Pons (tissue), 1 donor: ENCODE measurements at places on chromosomes 4 and X.

DNA sequence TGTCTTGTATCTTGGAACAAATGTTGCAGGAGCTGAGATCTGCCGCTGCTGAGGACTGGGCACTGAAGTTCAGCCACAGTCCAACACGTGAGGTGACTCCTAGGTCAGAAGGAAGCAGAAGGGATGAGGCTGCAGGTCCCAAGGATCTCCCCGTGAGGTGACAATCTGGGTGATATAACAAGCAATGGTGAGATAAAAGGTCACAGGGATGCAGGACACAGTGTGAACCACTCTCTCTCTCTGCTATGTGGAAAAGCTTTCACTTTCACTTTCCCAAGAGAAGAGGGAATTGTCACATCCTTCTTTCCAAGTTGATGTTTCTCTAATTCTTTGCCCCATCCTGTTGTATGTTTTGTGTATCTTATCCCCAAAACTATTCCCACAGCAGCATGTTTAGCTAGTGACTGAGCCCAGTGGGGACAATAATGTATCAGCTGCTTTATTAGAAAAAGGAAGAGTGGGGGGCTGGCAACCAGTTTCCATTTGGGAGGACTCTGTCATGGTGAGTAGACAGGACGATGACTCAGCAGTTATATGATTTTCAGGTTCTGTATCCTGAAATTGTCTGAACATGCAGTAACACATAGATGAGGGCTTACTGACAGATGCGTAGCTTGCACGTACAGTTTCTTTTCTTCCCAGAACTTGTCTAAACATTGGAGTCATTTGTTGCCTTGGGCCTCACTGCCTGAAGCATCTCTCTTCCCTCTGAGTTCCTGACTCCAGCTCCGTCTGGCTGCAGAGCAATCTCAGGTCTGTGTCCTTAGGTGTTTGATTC lies 1415.8 kb upstream of the TENM3 start:
- DNase-seq: peak; percentile 45

- DNase-seq: no peak
Measured at GRCh38 chrX:129769467-129770154, 10.1 kb upstream of the SASH3 start.

- peak; percentile 86 for DNase-seq
Measured at GRCh38 chr4:143336781-143337599, at the start of gene GAB1. TSS of gene GAB1 (plus strand) at chr4:143336876. CDS start at chr4:143337189, 313 bp downstream.

DNA sequence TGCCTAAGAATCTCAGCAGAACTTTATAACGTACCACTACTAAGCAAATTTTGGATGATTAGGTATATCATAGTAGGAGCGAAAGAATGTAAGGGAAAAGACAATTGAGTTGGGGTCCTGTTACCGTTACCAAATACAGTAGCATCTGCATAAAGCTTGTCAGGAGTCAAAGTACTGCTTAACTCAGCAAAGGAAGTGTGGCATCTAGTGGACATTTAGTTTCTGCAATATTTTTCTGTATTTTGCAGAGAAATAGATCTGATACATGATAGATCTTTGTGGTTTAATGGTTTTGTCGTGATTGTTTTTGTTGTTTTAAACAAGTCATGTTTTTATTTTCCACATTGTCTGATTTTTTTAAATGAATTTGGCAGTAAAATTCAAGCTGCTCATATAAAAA lies 81.0 kb upstream of the SMARCAD1 start:
- no peak for DNase-seq

DNA sequence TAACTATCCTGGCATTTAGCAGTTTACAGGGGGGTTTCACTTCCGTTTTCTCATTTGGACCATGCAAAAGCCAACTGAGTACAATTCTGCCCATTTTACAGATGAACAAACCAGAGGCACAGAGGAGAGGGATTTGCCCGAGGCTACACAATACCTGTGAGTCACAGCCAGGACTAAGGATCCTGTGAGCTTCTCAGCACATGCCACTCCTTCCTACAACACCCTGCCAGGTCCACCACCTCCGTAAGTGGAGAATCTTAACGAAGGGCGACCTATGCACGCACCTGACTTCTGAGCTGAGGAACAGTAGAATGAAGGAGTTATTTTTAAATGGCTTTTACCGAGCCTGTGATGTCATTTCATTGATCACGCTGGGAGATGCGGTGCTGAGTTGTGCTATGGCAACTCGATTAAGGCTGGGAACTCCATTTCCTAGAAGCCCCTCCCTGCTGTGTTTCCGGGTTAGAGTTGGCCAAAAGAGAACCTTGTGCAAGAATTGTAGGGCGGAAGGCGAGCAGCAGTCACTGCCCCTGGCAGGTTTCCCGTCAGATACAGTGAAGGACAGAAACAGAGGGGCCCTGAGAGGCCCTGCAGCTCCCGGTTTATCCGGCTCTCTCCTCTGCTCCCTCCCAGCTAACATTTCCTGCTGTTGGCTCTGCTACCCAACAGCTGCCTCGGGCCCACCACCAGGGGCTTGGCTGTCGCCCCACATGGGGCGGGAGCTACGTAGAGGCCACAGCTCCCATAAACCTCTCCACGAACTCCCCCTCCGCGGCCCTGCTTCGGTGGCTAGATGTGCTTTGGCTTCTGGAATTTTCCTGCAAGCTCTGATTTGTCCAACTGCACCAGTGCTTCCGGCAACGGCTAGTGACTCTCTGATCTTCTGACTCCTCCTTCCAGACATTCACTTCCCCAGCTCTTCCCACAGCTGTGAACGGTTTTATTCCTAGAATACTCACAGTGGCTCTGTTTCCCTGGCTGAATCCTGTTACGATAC lies 75.1 kb upstream of the USP9X start:
- peak; percentile 76 for DNase-seq

- DNase-seq: no peak
Measured at GRCh38 chr4:1376391-1376840, 29.4 kb downstream of the UVSSA start.

DNA sequence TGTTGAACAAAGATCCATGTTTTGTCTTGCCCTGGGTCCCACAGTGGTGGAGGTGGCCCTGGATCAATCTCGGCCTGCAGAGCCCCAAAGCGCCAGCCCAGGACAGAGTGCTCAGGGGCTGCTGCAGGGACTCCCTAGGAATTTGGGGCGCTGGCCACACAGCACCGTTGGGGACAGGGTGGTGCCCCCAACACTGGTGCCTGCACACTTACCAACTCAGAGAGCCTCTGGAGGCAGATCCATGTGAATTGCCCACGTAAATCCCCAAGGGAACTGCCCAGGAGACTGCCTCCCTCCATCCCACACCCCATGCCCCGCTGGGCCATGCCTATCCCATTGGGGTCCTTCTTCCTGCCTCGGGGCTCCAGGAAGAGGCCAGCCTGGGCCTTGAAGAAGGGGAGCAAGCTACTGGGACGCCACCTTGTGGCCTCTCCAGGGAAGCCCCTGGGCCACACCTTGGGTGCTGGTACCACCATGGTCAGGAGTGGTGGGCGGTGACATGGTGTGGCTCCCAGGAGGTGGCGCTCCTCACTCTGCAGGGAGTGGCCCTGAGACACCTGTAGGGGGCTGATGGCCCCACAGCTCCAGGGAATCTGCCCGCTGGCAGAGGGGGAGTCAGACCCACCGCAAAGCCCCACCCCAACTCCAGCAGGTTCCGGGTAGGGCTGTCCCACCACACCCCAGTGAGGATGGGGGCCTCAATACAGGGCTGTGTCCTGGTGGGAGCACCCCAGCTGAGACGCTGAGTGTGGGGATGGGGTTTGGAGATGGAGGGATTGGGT lies 22.8 kb downstream of the CFAP99 start:
- DNase-seq: no peak

GRCh38 chrX:356385-357034 lies 30.2 kb downstream of the PPP2R3B start:
- no peak for DNase-seq

DNA sequence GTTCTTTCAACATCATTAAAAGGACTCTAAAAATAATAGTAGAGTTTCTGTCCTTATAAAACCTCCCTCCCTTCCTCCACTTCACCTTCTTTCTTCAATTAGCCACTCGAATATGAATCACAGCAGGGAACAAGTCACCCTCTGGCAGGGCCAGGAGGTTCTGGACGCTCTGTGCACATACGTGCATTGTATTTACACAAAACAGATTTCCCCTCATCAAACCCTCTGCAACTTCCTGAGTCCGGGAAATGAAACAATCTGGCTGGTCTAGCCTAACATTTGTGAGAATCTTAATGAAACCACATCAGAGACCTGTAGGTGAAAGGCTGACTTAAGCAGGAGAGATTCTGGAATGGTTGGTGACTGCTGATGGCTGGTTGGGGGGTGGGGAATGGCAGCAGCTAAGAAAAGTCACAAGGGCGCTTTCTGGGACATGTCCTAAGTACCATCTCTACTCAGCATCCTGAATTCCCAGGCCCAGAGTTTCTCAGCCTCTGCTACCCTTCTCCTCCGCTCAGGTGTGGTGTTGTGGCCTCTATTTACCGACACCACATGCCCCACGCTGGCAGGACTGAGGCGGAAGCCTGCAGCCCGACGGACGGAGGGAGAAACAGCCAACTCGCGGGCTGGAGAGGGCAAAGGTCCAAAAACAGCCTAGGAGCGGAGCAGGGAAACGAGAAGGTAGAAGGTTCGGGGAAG lies 1.0 kb downstream of the ZDHHC9 start:
- no peak for DNase-seq

- no peak for DNase-seq
Measured at GRCh38 chr4:37590016-37590415, 96.2 kb downstream of the RELL1 start.

DNA sequence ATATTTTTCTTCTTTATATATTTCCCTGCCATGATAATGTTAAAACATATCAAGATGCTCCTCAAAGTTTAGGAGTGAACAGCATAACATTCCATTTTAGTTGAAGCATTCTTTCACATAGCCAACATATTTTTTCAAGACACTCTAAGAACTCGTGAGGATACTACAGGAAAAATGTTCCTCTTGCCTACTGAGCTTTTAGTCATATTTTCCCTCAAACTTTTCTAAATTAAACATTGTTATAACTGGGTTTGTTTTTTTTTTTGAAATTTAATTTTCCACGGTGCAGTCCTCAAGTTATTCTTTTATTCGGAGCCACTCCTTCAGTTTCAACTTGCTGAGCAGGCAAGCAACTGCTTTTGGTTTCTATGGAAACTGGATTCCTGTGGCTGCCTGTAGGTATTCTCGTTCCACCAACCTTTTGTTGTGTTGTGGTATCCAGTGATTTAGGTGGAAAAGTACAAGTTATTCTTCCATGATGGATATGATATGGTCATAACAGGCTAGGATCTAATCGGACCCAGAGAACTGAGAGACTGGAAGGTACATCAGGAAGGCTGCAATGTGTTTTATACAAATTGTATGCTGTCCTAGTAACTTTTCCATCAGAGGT lies 248.0 kb downstream of the TRIML1 start:
- no peak for DNase-seq

- no peak for DNase-seq
Measured at GRCh38 chr4:7649741-7650531, 215.2 kb upstream of the PSAPL1 start.

DNA sequence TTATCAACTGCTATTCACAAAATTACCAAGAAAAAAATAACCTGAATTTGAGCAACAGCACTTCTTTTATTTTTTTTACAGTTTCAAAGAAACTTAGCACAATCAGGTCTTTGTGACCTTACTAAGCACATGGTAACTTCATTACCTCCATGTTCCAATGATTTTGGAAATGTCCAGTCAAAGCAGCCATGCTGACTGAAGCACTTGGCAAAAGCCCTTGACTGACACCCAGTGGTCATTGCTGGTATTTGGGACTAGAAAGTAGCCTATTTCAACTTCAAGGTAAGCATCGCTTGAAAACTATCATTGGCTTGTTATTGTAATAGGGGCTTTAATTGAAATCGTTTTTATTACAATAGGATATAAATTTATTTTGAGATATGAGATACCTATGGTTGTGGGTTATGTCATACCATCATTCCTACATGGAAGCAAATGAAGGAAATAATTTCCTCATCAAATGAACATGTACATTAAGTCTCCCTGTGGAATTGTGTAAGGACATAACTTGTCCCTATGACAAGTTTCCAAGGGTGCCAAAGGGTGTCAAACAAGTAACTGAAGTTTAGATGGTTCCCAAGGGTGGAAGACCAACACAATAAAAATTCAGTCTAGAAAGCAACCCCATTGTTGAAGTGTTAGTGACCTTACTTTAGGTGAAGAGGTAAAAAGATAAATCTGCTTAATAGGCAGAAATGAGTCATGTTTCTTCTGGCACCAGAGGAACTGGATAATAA lies 15.2 kb upstream of the ANXA10 start:
- DNase-seq: peak; percentile 77

DNA sequence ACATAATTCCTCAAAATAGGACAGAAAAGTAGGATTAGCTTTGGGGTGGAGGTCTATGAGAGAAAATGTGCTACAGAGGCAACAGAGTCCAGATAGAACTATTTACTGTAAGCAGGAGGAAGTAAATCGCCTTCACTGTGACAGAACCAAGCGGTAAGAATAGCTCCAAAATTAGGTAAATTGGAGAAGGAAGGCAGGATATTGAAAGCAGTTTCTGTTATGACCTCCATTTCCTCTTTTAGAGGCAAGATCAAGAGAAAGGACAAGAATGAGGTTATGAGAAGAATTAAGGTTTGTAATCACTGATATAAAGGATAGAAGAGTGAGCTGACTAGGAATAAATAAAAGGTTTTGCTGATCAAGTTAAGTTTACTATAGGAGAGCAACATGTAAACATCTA lies 44.1 kb upstream of the NEUROG2 start:
- DNase-seq: peak; percentile 2

- no peak for DNase-seq
Measured at GRCh38 chr4:1293991-1294390, 4.3 kb downstream of the MAEA start.

- no peak for DNase-seq
Measured at GRCh38 chr4:1241936-1242505, 6.9 kb downstream of the CTBP1 start.

- no peak for DNase-seq
Measured at GRCh38 chrX:17519358-17519757, 144.4 kb downstream of the NHS start.

DNA sequence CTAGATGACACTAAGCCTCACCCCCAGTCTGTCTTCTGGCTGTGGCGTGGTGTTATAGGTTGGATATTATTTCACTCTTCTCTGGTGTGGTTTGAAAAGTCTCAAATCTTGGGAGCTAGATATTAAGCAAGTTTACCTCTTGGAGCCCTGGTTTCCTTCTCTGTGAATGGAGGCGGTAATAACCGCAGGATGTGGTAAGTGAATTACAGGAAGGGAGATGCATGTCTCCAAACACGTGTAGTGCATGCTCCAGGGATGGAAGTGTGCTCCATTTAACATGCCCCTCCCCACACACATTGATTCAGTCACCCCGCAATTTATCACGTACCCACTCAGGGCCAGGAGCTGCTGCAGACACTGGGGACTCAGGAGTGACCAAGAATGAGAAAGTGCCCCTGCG lies 4.9 kb downstream of the ZNF275 start:
- no peak for DNase-seq

GRCh38 chr4:185534511-185534865 lies 819 bp downstream of the PDLIM3 start:
- DNase-seq: no peak

GRCh38 chrX:39164212-39164611 lies 363.0 kb downstream of the MID1IP1 start:
- DNase-seq: no peak

DNA sequence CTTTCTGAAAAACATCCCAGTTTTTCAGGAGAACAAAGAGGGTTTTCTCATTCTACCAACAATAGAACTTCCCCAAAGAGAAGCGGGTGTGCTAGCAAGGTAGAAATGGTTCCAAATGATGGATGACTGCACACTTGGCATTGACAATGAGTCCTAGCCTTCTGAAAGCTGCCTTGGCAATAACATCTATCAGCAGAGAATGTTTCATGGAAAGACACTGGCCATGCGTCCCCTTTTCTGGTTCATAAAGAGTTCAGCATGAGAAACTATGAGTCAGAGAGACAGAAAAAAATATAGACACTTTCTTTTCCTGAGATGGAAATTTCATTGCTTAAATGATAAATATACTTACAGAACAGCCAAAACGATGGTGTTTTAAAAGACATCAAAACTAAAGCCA lies 236.9 kb upstream of the PRKX start:
- DNase-seq: no peak
